ENCODE measurements at places on chromosomes 5 and 9.

DNA sequence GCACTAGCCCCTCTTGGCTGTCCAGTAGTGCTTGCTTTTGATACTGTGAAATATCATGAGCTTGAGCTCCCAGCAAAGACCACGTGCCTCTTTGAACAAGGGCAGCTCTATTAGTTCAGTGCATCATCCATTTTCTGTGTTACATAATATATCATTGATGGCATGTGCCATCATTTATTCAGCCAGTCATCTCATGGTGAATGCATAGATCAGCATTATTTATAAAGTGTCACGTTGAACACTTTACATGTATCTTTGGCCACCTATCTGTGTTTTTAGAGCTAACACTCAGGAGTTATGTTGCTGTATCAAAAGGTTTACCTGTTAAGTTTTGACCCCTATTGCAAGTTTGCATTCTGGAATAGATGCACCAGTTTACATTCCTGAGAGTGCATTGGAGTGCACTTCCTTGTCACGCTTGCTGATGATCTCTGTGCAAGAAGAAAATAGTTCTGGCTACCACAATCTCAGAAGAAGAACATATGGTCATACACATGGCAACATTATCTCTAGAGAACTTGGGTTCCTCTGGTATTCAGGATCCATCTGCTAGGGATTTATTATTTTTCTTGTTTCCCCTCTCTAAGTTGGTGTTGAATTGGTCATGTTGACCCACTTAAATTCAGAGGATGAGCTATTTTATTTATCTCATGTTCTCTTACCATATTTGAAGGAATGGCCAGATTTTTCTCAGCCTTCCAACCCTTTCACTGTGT lies 120.9 kb downstream of the SH3GL2 start:
- DNase-seq = no peak

DNA sequence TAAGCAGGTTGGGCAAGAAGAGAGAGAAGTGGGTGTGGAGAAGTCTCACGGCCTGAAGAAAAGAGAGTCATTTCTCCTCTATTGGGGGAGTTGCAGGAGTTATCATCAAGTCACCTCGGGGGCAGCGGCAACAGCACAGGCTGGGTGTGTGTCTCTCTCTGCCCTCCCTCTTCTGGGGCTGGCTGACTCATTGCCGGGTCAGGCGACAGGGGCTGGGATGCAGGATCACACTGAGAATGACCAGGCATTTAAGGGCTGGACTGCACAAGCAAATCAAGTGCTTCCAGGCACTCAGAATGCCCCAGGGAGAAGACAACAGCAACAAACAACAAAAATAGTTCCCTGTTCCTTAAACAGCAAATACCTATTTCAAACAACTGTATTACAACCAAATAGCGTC lies 6.3 kb upstream of the EQTN start:
- peak; percentile 30 for DNase-seq

DNA sequence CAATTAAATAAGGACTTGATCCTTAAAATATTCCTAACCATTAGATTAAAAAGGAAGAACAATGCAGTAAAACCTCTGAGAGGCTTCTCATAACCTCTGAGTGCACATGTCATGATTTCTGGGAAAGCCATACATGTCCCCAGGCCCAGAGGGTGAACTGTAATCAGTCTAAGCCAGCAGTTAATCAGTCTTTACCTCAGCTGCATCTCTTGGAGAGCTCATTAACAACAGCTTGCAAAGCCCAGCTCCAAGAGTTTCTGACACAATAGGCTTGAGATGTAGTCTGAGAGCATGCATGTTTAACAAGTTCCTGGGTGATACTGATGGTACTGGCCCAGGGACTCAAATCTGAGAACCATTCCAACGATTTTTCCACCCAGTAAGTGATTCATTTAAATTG lies 392.1 kb downstream of the DNAH5 start:
- no peak for DNase-seq

DNA sequence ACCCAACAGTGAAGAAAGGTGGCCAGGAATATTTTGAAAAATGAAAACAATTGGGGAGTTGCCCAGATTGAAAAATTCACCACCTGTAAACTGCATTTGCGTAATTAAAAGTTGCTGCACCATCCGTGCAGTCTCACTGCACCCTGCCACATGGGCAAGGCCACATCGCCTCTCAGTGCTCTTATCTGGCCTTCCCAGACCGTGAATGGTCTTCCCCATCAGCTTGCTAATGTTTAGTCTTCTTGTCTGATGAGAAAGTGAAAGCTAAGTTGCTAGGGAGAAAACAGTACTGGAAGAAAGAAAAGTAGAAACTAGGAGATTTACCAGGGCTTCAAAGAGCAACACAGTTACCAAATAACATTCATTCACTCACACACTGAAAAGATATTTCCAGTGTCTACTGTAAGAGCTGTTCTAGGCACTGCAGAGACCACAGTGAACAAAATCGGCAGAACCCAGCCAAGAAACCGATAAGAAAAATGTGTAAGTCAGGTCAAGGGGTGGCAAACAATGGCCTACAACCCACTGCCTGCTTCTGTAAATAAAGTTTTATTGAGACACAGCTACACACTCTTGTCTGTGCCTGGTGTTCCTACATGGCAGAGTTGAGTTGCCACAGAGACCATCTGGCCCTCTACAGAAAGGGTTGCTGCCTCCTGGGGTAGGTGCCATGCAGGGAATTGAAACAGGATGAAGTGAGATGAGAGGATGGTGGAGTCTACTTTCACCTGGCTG lies 51.2 kb upstream of the CTSL start:
- DNase-seq = no peak

- no peak for DNase-seq
Observed at GRCh38 chr9:100619194-100619593, 41.3 kb downstream of the CAVIN4 start.

DNA sequence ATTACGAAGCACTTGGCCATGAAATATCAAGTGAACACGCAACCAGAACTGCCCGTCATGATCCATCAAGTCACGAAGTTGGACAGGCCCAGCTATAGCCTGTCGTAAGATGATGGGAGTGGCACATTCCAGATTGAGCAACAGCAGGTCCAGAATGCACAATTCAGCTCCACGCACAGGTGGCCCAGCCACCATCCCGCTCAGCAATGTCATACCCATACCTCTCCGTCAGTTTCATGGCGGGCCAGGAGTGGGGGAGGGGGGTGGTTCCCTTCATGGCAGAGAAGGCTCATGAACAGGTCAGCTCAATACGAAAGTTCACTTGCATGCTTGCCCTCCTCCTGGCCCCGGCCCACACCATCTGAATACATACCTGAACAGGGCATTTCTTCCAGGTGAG lies 34.9 kb downstream of the SMIM23 start:
- DNase-seq = no peak

GRCh38 chr5:57635146-57635777 lies 152.7 kb upstream of the ACTBL2 start:
- peak; percentile 15 for DNase-seq

DNA sequence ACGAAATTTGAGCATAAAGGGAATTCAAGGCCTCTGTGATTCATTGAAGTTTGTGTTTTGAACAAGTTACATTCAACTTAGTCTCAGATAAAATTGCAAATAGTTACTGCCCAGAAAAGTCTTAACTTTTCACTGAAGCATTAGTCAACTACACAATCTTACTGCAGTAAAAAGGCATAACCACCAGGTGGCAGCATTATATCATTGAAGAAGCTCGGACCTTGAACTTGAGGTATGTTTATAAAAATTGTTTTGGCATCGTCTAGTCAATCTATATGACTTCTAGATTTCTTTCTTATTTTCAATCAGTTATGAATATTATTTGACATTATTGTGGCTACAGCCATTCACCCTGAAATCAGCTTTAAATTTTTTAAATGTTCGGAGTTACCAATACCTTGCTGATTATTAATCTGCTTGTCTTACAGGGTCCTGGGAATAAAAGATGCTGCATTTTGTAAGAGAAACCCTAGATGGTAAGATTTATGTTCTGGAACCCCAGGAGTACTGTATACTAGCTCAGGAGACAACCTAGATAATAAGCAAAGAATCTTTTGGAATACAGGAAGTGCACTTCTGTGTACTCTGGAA lies 83.9 kb upstream of the GRAMD2B start:
- DNase-seq = peak; percentile 79

DNA sequence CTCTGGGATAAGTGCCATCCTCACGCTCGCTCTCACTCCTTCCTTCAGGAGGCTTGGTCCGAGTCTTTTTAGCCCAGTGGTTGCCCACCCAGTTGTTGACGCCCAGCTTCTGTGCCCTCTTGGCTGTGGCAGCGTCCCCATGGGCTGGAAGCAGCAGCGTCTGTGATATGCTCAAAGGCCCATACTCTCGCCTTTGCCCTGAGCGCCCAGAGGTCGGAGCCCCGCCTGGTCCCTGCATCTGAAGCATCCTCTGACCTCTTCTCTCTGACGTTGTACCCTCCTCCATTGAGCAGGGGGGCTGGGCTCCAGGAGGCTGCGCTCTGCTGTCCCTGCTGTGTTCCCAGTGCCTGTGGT lies 78.0 kb upstream of the CACNA1B start:
- no peak for DNase-seq

- DNase-seq = no peak
Observed at GRCh38 chr9:3370715-3371114, 155.1 kb downstream of the RFX3 start.

- peak; percentile 92 for DNase-seq
Observed at GRCh38 chr9:91179237-91180138, 182.2 kb downstream of the AUH start.

GRCh38 chr5:39799242-39799641 lies 374.5 kb upstream of the DAB2 start:
- no peak for DNase-seq

GRCh38 chr9:133056533-133056932 lies 5.2 kb upstream of the CEL start:
- no peak for DNase-seq

DNA sequence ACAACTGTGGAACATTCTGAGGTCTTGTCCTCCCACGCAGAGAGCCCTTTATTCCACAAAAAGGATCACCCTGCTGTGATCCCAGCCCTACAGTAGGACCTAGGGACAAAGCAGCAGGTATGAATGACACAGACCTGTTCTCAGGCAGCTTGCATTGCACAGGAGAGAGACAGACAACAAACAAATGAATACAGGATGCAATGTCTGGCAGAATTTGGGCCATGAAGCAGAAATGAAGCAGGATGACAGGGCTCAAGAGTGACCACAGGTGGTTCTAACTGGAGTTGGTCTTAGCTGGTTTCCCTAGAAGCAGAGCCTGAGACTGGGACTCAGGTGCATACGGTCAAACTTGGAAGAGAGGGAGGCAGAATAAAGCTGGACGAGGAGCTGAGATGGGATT lies 388.8 kb downstream of the CDK5RAP2 start:
- DNase-seq = no peak

DNA sequence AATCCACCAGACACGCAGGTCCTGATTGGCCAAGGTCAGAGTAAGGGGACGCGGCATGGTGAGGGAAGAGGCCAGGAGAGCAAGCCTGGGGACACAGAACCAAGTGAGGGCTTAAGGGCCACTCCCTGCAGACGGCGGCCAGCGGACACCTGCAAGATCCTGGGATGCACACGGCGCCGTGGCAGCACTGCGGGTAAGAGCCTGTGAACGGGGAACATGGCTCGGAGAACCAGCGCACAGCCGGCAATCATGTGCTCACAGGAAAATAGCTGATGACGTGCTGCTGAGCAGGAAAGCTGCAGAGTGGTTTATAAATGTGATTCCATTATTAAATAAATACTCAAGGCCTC lies 27.0 kb upstream of the NSMF start:
- no peak for DNase-seq

- DNase-seq = no peak
Observed at GRCh38 chr9:135486267-135487065, 6.9 kb downstream of the PPP1R26 start.

GRCh38 chr5:90897618-90898017 lies 339.0 kb downstream of the ADGRV1 start:
- DNase-seq = no peak

- DNase-seq = no peak
Observed at GRCh38 chr5:124057724-124058231, 545.8 kb downstream of the CSNK1G3 start.

DNA sequence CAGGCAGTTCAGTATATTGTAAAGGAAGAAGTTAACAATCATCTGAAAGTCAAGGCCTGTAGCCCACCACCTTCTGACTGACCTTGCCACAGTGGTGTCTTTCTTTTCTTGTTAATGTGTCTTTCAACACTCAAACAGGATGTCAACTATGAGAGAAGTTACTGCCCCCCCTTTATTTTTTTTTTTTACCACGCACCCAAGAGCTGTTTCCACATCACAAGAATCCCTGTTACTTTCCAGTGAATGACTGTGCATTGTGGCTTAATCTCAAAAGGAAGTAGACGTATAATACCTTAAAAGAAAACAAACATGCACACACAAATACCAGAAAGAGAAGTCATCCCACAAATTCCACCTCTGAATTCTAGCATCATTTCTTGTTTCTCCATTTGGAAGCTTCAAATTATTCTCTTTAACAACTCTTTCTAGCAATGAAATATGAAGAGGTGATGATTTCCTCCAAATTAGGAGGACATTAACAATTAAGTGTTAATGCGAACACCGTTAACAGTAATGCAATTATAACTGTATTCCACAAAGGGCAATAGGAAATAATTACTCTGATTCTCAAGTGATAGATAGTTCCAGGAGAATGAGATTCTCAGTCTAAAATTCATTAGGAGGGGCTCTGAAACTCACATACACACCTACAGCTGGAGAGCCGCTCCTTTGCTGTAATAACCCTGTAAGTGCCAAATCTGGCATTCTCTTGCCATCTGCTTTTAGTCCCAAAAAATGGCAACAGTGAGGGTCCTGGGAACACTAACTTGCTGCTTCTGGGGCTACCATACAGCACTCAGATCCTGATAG lies 201.0 kb downstream of the EFNA5 start:
- peak; percentile 94 for DNase-seq

- DNase-seq = peak; percentile 92
Observed at GRCh38 chr9:100352727-100353505, at the start of gene TEX10. TSS of gene TEX10 (minus strand) at chr9:100352942. CDS start at chr9:100349363, 3,579 bp downstream.

DNA sequence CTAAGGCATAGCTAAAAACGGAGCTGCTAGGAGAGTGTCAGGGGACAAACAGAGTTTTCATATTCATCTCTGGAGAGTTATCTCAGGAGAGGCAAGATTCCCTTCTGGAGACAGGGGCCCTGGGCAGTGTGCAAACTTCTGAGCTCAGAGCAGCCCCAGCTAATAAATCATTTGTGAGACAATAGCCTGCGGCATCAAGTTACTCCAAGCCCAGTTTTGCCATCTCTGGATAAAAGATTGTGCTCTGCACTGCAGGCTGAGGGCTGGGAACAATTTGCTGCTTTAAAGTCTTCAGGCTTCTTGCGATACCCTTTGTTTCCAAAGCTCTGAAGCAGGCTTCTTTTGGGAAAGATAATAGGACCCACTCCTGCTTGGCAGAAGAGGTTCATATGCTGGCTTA lies 164.3 kb upstream of the BRINP1 start:
- no peak for DNase-seq

DNA sequence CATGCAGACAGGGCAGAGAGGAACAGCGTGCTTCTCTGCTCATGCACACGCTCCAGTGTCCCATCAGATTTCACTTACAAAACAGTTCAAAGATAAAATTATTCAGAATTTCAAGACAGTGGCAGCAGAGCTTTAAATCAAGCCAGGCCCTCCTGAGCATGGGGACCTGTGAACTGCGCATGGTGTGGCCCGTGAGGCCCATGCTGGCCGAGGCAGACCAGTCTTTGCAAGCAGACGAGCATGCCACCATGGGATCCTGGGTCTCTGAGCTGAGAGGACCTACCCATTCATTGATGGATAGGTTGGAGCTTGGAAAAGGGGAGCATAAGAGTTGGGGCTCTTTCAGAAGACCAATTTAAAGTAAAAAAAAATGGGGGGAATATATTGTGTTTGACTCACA lies 35.0 kb upstream of the SAP30L start:
- no peak for DNase-seq

Measured in ELR (cell line).